ENCODE measurements at places on chromosomes 1 and 21.

- DNase-seq, result no peak
Observed at GRCh38 chr1:97608272-97608671, 312.6 kb downstream of the DPYD start.

DNA sequence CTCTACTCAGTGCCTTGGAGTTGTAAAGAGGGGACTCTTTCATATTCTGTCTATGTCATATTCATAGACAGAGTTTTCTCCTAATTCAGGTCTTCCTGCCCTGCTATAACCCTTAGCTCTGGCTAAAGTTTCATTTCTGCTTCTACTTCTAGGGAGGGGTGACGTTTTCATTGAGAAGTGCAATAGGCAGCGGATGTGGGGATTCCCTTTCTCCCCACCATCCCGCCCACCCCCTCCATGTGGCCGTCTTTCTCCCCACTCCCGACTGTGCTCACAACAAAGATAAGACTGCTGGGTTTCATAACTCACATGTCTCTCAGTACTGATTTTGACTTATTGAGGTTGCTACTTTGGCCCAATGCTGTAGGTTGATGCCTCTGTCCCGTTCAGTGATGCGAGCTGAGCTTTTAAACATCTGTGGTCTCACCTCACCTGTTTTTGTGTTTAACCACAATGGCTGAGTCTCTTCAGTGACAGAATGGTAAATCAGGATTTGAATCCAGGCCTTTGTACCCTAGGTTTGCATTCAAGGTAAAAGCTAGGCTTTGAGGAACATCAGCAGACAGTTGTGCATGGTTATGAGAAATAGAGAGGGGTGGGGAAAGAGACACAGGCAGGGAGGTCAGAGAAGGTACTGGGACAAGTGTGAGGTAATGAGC, 7.8 kb upstream of the KIF14 start:
- no peak for DNase-seq

GRCh38 chr1:159992161-159992560, 38.1 kb upstream of the SLAMF9 start:
- DNase-seq, result no peak

DNA sequence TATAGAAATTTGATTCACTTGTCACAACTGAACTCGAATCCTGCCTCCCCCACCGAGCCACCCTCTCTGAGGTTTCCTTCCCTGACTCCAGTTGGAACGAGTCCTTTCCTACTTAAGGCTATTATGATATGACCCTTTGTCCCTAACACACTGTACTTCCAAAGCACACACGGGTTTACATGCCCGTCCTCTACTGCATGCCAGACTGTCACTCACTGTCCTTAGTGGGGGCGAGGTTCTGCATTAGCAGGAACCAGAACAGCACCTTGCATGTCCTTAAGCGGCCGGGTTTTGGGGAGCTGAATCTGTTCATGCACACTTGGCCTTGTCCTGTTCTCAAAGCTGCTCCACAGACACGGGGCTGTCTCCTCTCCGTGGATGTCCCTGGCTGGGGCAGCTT, 164.6 kb upstream of the KCNJ6 start:
- DNase-seq, result no peak

- DNase-seq, result no peak
Observed at GRCh38 chr21:31366825-31367224, 22.8 kb upstream of the TIAM1 start.

DNA sequence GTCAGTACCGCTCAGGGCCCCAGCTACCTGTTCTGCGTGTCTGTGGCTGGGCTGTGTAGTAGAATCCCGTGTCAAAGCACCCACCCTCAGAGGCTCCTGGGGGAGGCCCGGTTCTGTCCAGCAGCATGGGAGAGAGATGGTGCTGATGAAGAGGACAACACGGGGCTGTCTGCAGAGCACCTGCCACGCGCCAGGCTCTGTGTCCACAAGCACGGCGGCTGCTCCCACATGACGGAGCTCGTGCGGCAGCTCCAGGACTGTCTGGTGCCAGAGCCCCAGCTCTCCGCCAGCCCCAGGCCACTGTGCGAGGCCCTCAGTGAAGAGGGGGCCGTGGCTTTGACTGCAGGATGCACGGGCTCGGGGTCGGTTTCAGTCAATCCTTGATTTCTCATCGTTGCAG, 42.0 kb upstream of the TSPEAR start:
- DNase-seq, result no peak

DNA sequence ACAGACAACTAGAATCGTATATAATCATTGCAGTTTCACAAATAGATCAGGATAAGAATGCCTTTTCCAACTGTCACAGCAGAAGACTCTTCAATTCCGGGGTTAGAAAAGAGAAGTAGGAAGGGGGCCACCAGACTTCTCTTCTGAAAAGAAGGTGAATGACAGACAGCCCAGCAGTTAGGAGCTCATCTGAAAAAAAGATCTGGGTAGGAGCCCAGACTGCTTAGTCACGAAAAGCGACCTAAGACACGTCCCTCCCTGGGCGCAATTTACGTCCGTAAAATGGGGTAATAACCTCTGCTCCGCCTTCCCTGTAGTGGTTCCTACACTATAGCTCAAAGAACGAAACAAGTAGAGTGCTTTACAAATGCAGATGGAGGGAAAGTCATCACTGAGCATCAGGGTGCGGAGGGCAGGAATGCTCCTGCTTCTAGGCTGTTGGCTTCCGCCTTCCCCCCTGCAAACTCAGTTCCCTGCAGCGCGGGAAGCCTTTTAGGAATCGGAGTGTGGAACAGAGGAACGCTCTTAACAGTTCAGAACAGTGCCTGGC, 582 bp downstream of the ORC1 start:
- peak; percentile 26 for DNase-seq

GRCh38 chr1:59541891-59542290, 245.0 kb downstream of the FGGY start:
- DNase-seq, result no peak

GRCh38 chr1:169945181-169945580, 51.5 kb upstream of the SCYL3 start:
- DNase-seq, result no peak

DNA sequence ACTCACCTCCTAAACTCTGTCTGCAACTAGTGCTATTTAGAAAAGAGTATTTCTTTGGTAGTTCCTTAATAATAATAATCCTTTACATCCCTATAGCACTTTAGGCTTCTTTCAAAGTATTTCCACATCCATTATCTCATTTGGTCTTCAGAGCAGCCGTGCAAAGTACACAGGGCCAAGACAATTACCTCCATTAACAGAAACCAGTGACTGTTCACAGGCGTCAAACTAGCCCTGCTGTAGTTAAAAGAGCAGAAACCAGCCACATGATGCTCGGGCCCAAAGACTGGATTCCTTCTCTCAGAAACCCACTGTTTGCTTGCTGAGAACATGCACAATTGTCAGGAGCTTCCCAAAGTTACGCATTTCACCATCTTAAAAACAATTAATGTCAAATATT, 396.0 kb upstream of the DAB1 start:
- DNase-seq, result no peak

DNA sequence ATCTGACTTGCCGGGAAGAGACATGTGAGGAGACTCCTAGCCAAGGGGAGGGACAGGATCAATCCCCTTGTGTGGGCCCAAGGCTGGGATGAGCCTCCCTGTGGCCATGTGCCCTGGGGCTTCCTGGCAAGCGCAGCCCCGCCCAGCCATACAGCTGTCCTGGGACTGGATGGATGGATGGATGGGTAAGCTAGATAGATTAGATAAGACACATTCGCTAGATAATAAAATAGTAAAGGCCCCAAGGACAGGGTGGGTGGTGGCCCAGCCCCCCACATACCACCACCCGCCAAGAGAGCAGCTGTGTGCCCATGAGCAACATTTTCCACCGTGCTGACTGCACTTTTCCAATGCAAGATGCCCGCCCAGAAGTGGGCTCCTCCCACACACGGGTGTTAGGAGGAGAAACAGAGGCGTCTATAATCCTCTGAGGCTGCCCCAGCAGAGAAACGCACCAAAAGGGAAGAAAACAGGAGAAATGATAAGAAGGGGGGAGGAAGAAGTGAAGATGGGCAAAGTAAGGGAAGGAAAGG, 25.1 kb downstream of the ZBTB17 start:
- no peak for DNase-seq

- no peak for DNase-seq
Observed at GRCh38 chr1:35453031-35453430, 104.2 kb downstream of the KIAA0319L start.

DNA sequence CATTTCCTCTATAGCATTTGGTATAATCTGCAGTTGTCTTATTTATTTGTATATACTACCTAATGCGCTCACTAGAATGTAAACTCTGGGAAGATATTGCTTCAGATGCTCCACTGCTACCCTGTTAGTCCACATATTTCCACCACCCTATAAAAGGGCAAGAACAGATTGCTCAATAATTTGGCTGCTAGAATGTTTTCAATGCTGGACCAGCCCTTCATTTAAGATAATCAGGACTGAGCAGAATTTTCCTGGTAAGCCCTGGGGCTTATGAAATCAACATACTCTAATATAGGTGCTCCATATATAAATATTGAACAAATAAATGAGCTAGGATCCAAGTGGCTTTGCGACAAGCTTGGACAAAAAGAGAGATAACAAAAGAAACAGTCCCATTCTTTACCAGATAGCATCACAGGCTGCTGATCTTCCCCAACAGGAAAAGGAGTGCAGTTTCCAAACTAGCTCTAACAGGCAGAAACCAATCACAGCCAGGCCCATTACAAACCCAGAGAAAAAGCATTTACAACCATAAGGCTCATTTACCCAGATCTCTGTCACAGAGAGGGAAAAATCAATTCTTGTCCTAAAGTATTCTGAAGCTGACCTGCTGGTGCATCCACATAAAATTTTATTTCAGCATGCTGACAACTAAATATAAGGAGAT, 8.3 kb downstream of the BCAR3 start:
- DNase-seq, result no peak

- no peak for DNase-seq
Observed at GRCh38 chr1:16209847-16210407, 2.5 kb downstream of the ARHGEF19 start.

DNA sequence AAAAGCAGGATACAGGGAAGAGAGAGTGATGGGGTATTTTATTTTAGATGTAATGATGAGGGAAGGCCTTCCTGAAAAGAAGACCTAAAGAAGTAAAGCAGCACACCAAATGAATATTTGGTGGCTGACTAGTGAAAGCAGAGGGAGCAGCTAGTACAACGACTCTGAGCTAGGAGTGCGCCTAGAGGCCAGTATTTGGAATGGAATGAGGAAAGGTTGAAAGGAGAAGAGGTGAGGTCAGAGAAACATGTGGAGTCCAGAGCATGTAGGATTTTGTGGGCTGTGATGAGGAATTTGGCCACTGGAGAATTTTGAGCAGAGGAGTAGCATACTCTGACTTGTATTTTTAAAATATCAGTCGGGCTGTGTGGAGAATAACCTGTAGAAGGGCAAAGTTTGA, 11.8 kb upstream of the RPL5 start:
- DNase-seq, result no peak

DNA sequence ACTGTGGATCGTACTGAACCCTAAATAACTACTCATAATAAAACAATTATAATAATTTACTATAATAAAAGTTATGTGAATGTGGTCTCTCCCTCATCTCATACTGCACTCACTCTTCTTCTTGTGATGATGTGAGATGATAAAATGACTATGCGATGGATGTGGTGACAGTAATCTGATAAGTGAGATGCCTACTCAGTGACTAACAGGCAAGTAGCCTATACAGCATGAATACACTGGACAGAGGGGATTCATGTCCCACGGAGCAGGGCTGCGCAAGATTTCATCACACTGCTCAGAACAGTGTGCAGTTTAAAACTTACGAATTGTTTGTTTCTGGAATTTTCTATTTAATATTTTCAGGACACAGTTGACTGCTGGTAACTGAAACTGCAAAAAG, 304.0 kb downstream of the DUSP10 start:
- no peak for DNase-seq

DNA sequence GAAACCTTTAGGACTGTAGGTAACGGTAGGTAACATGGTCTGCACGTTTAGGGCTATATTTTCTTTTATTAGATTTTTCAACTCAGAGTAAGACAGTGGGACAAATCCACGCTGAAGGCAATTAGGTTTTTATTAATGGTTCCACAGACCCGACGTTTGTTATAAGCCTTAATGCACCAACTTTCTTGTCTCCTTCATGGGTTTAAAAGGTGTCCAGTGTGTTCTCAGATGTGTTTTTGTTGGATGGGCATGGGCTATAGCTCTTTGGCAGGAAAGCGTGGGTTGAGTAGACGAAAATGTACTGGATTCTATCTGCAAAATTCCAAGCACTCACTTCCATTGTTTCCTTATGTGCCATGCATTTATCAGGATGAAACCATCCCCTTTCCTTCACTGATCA, 88.0 kb upstream of the SIM2 start:
- no peak for DNase-seq

GRCh38 chr21:34534522-34534921, 22.5 kb upstream of the KCNE1 start:
- DNase-seq, result no peak

DNA sequence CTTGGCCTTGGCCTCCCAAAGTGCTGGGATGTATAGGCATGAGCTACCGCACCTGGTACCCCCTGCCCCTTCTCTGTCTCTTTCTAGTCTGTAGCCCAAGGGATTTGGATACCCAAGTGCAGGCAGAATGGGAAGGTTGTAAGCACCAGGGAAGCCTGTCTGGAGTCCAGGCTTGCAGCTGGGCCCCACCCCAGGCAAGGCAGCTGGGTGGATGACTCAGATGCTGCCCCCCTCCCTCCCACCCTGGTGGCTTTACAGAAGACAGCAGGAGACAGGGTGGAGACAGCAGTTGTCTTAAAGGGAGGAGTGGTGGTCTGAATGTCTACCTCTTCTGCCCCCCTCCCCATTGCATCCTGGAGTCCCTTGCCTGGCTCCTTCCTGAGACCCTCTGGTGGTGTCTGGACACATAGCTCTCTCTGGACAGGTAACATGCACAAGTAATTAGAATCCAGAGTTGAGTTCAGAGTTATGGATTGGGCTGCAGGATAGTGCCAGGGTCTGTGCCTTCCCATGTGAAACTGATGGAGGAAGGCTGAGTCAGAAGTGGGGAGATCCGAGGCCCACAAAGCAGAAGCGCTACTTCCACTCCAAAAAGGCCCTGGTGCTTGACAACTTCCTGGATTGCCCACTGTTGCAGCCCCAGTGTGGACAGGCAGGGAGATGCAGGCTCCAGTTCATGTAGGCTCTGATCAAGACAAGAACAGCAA, 5.1 kb downstream of the LMNA start:
- DNase-seq, result no peak

DNA sequence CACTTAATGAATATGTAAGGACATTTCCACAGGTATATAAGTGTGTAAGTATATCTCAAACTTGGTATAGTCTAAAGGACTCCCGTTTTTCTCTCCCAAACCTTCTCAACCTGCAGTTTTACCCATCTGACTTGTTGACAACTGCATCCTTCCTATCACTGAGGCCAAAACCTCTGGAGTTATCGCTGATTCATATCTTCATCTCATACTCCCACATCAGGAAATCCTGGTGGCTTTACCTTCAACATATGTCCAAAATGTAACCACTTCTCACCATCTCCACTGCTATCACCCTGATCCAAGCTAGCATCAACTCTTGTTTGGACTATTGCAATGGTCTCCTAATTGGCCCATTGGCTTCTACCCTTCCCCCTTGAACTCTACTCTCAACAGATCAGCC, 30.4 kb downstream of the SLAMF6 start:
- DNase-seq, result no peak

DNA sequence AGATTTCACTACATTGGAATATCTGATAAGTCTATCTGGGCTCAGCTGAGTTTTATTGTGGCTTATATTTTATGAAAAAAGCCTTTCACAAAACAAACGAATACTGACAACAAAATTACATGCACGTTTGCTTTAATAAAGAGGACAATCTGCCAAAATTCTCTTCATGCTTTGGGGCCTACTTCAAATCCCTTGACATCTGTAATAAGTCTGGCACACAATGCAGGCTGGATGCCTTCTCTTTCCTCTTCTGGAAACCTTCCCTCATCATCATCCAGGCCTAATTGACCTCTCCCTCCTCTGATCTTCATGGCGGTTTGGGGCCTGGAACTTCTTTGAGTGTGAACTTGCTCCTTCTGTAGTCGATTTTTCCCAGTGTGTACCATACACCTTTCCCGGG, 70.3 kb downstream of the MAP10 start:
- no peak for DNase-seq

Data from neuronal stem cell (in vitro differentiated cells).